Effector CD8-positive, alpha-beta T cell (primary cell): ENCODE measurements at places on chromosomes 6 and 20.

DNA sequence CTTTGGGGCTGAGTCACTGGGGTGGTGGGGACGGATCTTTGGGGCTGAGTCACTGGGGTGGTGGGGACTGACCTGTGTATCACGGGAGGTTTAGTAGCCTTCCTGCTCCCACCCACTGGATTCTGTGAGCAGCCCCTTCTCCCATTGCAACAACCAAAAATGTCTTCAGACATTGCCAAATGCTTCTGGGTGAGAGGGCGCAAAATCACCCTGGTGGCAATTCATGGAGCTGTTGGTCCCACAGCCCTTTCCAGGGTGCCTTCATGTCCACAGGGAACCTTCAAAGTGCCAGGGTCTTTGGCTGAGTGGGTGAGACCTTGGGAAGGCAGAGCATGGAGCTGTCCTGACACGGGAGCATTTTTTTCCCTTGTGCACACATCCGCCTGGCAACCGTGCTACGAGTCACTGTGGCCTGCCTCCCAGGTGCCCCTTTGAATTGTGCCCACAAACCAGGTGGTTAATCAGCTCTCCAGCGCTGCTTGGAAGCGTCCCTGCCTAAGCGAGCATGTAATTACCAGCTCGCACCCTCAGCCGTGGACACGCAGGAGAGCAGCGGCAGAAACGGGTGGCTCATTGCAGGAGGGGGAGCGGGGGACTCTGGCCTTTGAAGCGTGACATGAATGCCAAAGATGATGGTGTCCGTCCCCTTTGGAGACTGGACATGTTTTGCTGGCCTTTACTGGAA is 27.4 kb upstream of the APCDD1L start:
- no peak for DNase-seq

GRCh38 chr6:167788563-167788903 is 38.2 kb upstream of the AFDN start:
- DNase-seq, result no peak

DNA sequence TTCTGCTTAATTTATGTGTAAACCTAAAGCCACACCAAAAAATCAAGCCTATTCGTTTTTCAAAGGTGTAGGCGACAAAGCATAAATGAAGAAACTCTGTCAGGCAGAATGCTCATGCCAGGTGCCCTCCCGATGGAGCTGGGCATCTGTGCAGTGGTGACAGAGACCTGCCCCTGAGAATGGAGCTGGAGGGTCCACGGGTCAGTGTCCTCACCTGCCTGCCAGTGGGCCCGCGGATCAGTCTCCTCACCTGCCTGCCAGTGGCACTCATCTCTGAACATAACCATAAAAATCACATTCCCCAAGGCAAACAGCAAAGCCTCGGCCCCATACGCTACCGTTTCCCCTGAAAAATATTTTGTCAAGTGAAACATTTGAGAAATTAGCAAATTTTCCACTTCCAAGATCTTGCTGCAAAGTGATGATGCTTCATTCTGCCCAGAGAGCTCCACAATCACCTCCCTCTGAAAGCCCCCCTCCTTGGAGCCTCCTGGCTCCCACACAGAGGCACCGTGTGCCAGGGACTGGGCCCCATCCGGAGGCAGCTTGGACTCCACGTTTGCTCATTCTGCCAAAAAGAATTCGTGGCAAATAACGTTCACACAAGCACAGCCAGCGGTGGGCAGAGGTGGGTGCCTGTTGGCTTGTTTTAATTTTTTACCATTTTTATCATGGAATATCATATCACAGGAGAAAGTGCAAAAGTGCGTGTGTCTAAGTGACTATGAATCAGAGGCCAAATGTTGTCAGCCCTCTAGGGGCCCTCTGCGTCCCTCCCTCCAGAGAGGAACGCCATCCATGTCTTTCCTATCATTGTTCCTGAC is 88.8 kb downstream of the YTHDF1 start:
- DNase-seq, result no peak

DNA sequence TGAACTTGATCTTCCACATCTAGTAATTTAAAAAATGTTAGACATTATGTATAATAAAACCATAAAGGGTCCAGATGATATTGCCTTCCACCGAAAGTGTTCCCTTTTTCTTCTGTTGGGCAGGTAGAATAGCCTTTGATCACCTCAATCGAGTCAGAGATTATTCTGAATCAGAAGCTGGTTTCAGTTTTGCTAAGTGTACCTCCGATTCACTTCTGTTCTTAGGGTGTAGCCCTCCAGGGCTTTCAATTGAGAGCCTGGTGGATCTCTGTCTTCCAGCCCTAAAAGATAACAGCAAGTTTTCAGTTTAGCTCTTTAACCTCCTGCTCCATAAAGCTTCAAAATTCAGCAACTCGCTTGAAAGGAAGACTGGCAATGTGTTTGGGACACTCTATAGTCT is 21.1 kb upstream of the AIG1 start:
- DNase-seq, result no peak

DNA sequence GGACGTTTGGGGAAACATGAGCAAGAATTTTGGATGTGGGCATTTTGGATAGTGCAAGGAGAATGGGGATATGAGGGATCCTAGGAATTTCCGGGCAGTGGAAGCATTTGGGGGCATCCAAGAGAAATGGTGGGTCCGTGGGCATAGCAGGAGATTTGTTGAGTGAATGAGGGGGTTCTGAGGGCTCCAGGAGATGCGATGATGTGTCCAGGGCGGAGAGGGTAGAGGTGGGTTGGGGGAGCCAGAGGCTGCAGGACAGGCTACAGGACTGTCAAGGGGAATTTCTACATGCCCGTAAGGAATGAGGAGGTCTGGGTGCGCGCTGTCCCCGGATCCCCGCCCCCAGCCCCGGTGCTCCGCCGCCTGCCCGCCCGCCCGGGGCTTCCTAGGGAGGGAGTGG is 364 bp downstream of the FRS3 start:
- DNase-seq, result no peak

DNA sequence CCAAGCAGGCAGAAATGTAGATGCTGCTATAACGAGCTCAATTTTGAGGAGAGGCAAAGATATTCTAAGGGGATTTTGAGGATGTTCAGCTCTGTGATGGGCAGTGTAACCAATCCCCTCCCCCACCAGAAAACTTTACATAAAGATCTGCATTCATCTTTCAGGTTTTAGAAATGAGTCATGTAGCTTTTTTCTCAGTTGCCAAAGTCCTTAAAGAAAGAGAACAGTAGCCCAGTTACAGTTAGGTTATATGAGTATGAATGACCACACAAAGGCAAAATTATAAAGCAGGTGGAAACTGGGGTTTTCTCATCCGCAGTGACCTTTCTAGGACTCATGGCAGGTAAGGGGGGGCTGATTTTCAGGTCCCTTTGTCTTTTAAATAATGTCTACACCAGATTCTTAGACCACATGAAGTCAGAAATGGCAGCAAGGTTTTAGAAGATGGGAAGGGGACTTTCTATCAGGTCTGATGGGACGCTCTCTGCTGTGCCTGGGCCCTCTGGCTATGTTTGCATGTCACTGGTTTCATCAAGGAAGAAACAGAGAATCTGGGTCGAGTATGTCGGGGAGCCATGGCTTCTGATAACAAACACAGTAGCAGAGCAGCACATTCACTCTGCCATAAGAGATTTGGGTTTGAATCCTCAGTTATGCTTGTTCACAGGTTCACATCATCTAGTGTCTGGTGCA is 94.7 kb downstream of the CLIC5 start:
- DNase-seq, result no peak

DNA sequence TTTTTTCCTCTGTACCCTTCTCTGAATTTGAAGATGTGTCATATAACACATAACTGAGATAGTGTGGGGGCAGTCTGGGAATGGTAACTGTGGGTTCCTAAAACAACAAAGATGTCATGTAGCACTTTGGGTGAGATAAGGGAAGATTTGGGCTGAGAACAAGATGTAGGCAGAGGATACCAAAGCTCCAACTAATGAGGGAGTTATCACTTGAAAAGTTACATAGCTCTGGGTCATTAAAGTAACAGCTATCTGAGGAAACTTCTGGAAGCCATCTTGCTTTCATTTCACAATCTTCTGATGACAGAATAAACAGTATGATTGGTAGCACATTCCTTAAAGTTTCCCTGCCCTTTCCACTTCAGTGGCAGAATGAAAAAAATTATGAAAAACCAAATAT is 255.4 kb downstream of the TBX18 start:
- DNase-seq, result no peak

DNA sequence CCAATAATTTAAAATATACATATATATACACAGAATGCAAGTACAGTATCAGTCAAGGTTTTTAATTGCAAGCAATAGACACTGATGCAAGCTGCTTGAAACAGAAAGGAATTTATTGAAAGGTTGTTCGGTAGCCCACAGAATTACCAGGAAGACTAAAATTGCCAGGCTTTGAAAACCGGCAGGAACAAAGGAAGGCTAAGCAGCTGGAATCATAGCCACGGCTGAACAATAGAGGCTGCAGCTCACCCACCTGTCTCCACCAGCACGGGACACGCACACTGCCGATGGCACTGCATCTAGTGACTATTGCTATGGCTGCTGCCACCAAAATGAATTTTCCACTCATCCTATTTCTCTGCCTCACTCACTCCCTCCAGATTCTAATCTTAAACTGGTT is 22.0 kb upstream of the L3MBTL3 start:
- no peak for DNase-seq

- DNase-seq, result no peak
These were observed 223.8 kb downstream of the HAO1 start for GRCh38 chr20:7716286-7716972.

DNA sequence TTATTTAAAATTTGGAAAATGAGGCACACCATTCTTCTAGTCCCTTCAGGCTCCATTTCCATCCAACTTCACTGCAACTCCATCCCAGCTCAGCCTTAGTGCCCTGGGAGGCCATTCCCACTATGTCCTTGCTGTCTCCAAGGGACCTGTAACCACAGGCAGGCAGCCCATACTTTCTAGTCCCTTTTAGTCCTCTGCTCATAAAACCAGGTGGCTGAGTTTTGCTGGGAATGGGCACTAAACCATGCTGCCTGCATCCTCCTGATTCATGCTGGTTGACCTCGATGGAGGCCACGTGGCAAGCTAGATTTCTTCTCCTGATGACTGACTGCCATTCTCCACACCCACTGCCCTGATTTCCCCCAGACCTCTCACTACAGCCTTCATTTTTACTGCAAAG is 27.5 kb upstream of the MYMX start:
- DNase-seq, result no peak

GRCh38 chr6:111982681-111983080 is 71.2 kb upstream of the CCN6 start:
- DNase-seq, result no peak

GRCh38 chr6:84508334-84508733 is 256.1 kb downstream of the TBX18 start:
- no peak for DNase-seq

- DNase-seq, result no peak
These were observed 7.6 kb downstream of the RIMS4 start for GRCh38 chr20:44802702-44803101.

DNA sequence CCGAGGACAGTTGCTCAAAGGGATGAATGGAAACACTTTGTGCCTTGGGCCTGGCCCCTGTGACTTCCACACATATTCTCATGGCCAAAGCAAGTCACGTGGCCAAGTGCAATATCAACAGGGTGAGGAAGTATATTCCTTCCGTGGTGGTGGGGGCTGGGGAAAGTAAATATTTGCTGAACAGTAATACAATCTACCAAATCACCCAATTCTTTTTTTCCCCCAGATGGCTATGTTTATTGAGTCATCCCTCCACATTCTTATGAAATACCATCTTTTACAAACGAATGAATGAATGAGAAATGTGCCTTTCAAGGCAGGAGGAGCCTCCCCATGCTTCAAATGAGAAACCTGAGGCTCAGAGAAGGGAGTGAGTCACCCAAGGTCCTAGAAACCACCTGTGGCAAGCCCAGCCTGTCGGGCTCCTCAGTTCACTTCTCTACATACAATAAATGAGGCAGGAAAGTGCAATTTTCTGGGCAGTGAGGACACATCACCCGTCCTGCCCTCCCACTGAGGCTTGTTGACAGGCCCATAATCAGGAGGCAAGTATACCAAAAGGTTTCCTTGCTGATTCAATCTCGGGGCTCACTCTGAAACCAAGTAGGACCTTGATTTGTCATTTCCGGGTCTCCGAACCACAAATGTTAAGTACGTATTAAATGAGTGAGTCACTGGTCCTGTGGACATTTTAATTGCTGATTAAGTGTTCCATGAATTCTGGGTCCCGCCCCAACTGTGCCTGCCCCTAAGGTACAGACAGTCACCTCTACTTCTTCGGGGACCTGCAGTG is 25.3 kb upstream of the TOP1 start:
- DNase-seq, result no peak

GRCh38 chr20:58669287-58670006 is 18.4 kb downstream of the STX16 start:
- DNase-seq, result no peak

GRCh38 chr20:59625214-59625922 is 21.0 kb downstream of the PHACTR3 start:
- no peak for DNase-seq

GRCh38 chr20:46626758-46627157 is 24.5 kb downstream of the SLC13A3 start:
- no peak for DNase-seq

- DNase-seq, result no peak
These were observed 604.1 kb upstream of the POU3F2 start for GRCh38 chr6:98230250-98230649.

GRCh38 chr6:112214739-112215269 is 39.6 kb downstream of the LAMA4 start:
- DNase-seq, result no peak

GRCh38 chr6:96257751-96258150 is 242.0 kb downstream of the FUT9 start:
- DNase-seq, result no peak

DNA sequence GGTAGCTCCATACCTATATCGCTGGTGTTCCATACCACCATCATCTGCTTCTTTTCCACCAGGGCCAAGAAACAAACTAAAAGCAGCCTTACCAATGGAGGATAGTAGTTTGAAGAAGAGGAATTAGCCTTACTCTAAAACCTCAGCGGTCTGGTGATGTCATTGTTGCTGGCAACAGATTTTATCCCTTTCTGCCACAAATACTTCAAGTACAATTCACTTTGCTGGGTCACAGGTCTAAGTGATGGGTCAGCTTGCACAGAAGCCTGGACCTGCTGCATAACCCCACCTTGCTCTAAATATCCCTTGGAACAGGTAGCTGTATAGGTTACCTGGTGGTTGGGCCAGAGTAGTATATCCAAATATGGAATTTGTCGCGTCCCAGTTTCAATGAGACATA is 53.2 kb upstream of the THEMIS start:
- no peak for DNase-seq

GRCh38 chr6:80674669-80675068 is 568.2 kb downstream of the BCKDHB start:
- no peak for DNase-seq

DNA sequence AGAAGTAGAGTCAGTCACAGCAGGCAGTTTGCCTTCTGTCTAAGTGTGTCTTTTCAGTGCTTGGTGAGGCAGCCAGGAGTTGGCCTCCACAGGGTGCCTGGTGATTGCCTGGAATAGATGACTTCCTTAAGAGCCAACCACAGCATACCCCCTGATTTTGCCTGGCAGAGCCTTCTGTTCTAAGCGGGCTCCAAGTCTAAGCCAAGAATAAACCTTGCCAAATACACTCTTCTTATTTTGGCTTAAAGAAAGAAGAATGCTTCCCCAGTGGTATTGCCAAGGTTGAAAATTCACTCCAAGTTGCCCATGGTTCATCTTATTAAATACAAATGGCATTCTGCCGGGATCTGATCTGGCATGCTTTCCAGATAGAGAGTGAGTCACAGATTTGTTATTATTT is 1424.8 kb upstream of the EYS start:
- DNase-seq, result no peak

GRCh38 chr6:54098450-54099044 is 12.7 kb upstream of the MLIP start:
- no peak for DNase-seq
